Suprapubic skin (tissue), 4 donors: ENCODE measurements at places on chromosomes 7 and 10.

GRCh38 chr7:102456327-102456726 is 8.3 kb downstream of the ALKBH4 start:
- no peak overlapping the region for H3K4me3 ChIP-seq
- peaks cover 44% of the 10 kb centered on the region for H3K36me3 ChIP-seq
- no peak for DNase-seq

DNA sequence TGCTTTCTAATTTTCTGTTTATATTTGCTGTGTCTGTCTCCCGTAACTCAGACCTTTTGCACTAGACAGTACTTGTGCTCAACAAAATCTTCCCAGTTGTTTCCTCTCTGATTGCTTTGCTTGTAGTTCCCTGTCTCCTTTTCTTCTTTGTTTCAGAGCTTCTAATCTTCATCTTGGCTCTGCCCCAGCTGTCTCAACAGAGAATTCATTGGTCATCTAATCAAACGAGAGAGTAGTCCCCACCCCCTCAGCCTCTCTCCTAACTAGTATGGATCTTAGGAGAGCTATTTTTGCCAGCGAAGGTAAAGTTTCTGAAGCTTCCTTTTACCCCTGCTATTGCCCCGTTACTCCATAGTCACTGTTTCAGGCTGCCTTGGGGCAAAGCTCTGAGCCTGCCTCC is 32.8 kb downstream of the SLC26A4 start:
- no peak for DNase-seq
- no peak overlapping the region for H3K4me3 ChIP-seq
- H3K36me3 ChIP-seq: no peaks in the 10 kb centered on the region
- H3K27me3 ChIP-seq: no peaks in the 10 kb centered on the region
- H3K27ac ChIP-seq: no peak overlapping the region

GRCh38 chr7:41125343-41125742 is 577.5 kb downstream of the INHBA start:
- no peaks in the 10 kb centered on the region for H3K27me3 ChIP-seq
- no peaks in the 10 kb centered on the region for H3K4me1 ChIP-seq

- no peak overlapping the region for H3K27ac ChIP-seq
- H3K4me1 ChIP-seq: peaks cover 3% of the 10 kb centered on the region
- DNase-seq: no peak
- no peak overlapping the region for H3K4me3 ChIP-seq
- no peaks in the 10 kb centered on the region for H3K36me3 ChIP-seq
- no peaks in the 10 kb centered on the region for H3K27me3 ChIP-seq
Observed at GRCh38 chr10:88810196-88810961, 7.8 kb downstream of the LIPM start.

DNA sequence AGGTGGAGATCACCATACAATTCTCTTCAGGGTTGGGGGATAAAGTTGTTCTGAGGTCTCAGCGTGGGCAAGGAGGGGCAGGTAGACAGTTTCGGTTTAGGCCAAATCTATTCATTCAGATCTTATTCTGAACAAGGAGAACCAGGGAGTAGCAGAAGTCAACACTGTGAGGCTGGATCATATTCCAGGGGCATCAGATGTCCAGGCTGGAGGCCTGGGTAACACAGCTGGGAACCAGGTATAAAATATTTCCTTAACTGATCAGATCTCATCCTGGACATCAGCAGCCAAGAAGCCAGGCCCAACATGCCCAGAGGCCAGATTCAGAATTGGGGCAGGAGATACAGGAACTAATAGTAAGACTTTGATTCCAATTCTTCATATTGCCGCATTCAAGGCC is 19.2 kb upstream of the FLNC start:
- no peak for DNase-seq
- no peaks in the 10 kb centered on the region for H3K4me1 ChIP-seq
- no peak overlapping the region for H3K27ac ChIP-seq
- H3K36me3 ChIP-seq: peaks cover 2% of the 10 kb centered on the region

GRCh38 chr10:30396293-30396692 is 37.7 kb upstream of the MAP3K8 start:
- H3K4me3 ChIP-seq: no peak overlapping the region
- H3K36me3 ChIP-seq: no peaks in the 10 kb centered on the region
- no peaks in the 10 kb centered on the region for H3K27me3 ChIP-seq
- H3K27ac ChIP-seq: no peak overlapping the region
- H3K4me1 ChIP-seq: peaks cover 6% of the 10 kb centered on the region

- no peaks in the 10 kb centered on the region for H3K4me1 ChIP-seq
- no peak overlapping the region for H3K4me3 ChIP-seq
- no peaks in the 10 kb centered on the region for H3K36me3 ChIP-seq
- H3K27me3 ChIP-seq: no peaks in the 10 kb centered on the region
- H3K27ac ChIP-seq: no peak overlapping the region
Observed at GRCh38 chr10:92387289-92387940, 96.4 kb downstream of the MARCHF5 start.

DNA sequence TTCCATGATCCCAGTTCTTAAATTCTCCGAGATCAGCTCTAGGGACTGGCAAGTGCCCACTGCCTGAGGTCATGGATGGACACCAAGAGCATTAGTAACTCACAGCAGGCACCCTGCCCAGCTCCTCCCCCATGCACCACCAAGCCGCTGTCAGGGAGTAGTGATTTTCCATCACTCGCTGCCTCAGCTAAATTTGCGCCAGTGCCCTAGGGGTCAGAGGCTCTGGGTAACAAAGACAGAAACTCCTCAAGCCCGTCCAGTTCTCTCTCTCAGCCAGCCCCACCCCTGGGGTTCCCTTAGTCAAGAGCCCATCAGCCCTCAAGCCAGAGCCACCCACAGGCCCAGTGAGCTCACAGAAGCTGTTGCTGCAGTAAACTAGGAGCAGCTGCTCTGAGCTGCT is 30.0 kb downstream of the PAX2 start:
- DNase-seq: no peak
- no peak overlapping the region for H3K27ac ChIP-seq
- H3K27me3 ChIP-seq: peaks cover 64% of the 10 kb centered on the region
- no peaks in the 10 kb centered on the region for H3K36me3 ChIP-seq
- H3K4me3 ChIP-seq: no peak overlapping the region
- H3K4me1 ChIP-seq: peaks cover 2% of the 10 kb centered on the region

DNA sequence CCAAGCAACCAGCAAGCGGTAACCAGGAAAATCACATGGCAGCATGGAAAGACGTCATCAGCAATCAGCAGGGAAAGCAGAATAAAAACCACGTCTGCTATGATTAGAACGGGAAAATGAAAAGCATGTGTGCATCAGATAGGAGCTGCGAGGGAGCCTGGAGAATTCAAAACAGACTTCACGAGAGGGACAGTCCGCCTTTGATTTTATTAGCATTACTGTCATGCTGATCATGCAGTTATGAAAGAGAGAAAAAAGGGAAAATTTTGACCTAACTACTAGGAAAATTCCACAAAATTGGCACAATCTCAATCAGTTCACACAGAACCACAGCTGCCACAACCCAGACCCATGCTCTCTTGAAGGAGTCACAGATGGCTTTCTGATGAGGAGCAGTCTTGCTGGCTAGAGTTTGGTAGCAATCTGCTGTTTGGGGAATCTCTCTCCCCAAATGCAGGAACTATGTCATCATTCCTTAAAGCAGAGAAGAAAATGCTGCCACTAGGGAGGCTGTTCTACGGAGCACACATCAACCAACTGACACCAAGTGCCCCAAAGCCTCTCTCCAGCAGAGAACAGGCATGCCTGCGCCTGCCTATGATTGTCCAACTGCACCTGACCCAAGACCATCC is 295.9 kb downstream of the TNS3 start:
- DNase-seq: no peak
- no peak overlapping the region for H3K4me3 ChIP-seq
- peak overlapping the region; percentile 26 for H3K27ac ChIP-seq
- H3K27me3 ChIP-seq: no peaks in the 10 kb centered on the region

DNA sequence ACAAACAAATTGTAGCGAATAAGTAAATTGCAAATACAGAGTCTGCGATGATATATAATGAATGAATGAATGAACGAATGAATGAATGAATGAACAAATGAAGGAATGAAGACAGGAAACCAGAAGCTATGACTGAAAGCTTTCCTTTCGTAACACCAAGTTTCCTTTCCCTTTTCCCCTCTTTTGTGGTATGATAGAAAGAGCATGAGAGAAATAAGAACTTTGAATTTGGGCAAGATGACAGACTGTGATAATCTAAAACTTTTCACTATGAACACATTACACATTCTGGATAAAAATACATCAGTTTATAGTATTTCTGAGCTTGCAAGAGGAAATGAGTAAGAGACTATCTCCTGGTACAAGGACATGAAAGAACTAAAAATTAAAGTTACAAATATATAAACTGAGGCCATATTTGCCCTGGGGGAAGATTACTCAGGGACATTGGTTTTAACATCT is 8.4 kb upstream of the UCN3 start:
- no peaks in the 10 kb centered on the region for H3K4me1 ChIP-seq
- no peak for DNase-seq
- H3K27me3 ChIP-seq: peaks cover under 1% of the 10 kb centered on the region
- H3K36me3 ChIP-seq: no peaks in the 10 kb centered on the region

DNA sequence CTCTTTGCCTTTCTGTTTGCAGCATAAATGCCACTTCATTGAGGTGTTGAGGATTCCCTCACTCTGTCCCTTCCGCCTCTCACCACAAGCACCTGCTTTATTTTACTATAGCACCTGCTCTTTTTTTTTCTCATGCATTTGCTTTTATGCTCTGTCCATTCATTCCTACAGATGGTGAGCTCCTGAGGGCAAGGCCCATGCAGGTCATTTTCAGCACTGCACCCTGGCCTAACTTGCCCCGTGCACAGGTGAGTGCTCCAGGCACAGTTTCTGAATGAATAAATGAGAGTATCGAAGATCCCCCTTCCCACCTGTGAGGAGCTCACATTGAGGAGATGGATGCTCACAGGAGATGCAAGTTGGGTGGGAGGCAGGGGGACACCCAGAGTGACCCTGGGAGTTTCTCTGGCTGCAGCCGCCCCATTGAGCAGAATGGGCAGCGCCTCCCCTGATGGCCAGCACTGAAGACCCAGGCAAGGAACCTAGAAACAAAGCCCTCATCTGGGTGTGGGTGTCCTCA is 1.2 kb upstream of the AKR1E2 start:
- no peak for DNase-seq
- no peak overlapping the region for H3K27ac ChIP-seq
- H3K4me3 ChIP-seq: no peak overlapping the region
- no peaks in the 10 kb centered on the region for H3K36me3 ChIP-seq
- H3K4me1 ChIP-seq: peaks cover 12% of the 10 kb centered on the region
- no peaks in the 10 kb centered on the region for H3K27me3 ChIP-seq
